NCI-H2029 treated with DMSO at 0.1 percent for 48 hours (cell line): ENCODE measurements at places on chromosomes 3 and 15.

DNA sequence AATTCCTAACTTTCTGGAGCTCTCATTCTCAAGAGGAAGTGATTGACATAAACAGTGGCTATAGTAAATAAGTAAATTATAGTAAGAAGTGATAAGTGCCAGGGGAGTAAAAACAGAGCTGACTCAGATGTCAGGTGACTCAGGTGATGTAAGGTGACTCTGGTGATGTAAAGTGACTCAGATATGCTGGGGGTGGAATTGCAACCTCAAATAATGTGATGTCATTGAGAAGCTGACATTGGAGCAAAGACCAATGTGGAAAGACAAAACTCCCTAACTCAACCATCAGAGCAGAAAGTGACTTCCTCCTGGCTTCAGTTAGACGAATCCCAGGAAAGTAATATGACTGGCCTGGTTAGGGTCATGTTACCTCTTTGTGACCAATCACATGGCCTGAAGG is 144.2 kb upstream of the SNTN start:
- no peak for DNase-seq

DNA sequence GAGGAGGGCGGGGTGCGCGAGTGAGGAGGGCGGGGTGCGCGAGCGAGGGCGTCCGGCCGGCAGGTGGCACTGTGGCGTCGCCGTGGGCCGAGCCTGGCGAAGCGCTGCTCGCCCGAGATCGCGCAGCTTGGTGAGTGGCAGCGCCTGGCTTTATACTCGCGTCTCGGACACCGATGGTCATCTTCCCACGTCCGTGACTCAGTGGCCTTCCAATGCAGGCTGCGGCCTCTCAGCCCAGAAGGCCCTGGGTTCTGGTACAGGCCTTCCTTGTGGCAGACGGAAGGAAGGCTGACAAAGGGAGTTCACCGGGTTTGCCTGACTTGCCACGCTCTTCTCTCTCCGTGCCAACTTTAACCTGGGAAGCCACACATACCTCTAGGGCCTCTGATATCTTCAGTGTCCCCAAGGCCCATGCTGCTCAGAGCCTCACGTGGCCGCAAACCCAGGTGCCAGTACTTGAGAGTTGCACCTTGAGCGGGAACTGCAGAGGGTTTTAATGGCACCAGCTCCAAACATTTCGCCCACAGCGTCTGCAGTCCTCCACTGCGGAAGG is 195.3 kb upstream of the LYSMD4 start:
- DNase-seq, result no peak

DNA sequence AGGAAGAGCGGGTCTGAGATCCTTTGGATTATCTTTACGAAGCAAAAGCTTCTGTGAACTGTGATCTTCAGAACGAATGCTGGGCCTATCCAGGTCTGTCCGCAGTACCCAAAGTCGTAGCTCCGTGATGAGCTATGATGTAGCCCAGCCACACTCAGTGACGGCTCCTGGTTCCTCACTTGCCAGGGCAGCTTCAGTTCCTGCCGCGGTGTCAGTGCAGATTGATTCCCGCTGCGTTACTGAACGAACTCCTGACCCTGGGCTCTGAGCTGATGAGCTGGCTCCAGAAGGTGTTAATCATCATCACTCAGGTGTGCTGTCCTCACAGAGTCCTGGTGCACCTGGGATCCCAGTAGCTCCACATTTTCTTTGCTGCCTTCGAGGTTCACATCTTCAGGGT is 45.0 kb downstream of the TMEM44 start:
- DNase-seq, result no peak

GRCh38 chr15:69955240-69955894 is 142.3 kb downstream of the TLE3 start:
- no peak for DNase-seq

DNA sequence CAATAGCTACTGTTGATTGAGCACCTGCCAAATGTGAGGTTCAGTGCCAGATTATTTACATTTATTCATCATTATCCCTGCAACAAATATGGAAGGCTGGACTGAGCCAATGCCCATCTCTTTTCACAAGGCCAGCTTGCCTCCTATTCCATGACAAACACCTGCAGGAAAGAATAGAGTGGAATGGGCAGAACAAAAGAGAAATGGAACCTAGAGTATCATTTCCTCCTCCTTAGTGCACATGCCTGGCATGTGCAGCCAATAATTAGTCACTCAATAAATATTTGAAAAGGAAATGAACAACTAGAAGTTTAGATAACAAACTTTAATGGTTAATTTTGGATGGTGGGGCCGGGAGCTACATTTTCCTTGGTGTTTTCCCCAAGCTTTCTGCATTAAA is 61.4 kb upstream of the MYRIP start:
- DNase-seq, result peak; percentile 83

DNA sequence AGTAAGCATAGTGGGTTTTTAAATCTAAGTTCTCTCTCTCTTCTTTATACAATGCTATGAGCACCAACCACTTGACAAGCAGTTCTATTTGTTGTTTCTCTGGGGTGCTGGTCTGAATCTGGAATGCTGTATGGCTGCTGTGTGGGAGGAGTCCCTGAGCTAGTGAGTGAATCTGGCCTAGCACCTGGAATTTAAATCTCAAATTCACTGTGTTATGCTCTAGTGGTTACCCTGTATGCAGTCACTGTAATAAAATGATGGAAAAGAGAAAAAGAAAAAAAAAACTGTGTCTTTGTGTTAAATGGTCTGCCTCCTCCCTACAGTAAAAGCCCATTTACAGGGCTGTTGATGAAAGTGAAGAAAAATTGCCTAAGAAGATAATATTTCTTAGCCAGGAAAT is 155.0 kb downstream of the ATP8B4 start:
- no peak for DNase-seq

- no peak for DNase-seq
Measured at GRCh38 chr3:6251612-6252400, 609.1 kb upstream of the GRM7 start.

GRCh38 chr3:42013691-42014457 is 52.0 kb upstream of the ULK4 start:
- no peak for DNase-seq

GRCh38 chr3:36969540-36970432 is 23.1 kb downstream of the EPM2AIP1 start:
- DNase-seq, result peak; percentile 90

- DNase-seq, result no peak
Measured at GRCh38 chr15:37001417-37001816, 98.9 kb downstream of the MEIS2 start.

DNA sequence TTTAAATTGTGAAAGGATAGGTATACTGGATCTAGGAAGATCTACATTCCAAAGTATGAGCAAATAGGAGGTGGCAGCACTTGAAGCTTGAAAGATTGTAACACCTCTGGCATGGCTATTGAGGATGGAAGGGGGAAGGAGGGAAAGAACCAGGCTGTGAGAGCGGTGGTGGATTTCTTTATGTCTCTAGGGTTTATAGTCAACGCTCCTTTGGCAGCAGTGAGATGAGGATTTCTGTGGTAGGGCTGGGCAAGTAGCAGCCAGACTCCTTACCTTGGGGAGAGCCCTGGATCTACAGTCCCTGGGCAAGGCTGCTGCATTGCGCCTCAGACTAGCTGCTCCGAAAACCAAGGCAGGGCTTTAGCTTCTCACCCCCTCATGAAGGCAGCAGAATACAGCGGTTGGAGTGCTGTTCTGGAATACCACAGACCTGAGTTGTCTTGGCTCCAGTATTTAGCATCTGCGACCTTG is 53.2 kb downstream of the MEF2A start:
- no peak for DNase-seq

DNA sequence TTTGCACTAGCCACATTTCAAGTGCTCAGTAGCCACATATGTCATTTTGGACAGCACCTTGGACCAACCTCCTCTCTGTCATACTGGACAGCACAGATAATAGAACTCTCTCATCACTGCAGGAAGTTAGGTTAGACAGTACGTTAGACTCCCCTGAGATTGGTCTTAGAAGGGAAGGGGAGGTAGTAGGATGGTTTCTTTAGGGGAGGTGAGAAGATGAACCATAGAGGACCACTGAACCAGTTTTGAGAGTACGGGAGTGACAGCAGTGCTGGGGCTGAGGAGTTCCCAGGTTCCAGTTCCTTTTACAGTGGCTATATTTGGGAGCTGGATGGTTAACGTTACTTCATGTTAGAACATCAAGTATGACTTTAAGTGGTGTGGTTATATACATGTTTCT is 7.8 kb downstream of the LRCH3 start:
- DNase-seq, result no peak

DNA sequence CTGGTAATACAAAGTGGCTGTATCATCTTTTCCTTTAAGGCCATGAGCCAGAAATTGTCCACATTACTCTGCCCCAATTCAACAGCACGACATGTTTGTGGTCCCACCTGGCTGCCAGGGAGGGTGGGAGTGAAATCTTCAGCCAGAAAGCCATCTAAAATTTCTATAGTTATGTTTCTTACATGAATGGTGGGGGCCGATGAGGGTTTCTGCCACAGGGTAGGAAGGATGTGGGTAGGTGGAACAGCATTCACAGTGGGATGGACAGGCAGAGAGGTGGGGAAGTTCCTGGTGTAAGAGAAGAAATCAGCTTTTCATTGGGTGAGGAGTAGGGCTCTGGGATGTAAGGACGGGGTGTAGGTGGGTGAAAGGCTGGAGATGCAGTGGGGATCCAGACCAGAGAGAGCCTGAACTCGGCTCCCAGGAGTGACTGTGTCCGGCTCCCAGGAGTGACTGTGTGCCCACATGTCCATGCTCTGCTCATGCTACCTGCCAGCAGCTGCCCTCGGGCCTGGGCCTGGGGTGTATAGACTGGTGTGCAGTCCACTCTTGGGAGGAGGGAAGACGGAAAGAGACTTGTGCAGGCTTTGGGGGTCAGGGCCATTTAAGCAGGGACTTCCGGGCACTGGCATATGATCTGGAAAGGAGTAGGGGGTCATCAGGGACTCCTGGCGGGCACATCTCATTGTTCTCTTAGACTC is 3.8 kb upstream of the FBLN2 start:
- no peak for DNase-seq

- DNase-seq, result no peak
Measured at GRCh38 chr15:83491486-83491885, 44.3 kb downstream of the SH3GL3 start.

- no peak for DNase-seq
Measured at GRCh38 chr15:70234256-70234905, 136.7 kb upstream of the TLE3 start.

DNA sequence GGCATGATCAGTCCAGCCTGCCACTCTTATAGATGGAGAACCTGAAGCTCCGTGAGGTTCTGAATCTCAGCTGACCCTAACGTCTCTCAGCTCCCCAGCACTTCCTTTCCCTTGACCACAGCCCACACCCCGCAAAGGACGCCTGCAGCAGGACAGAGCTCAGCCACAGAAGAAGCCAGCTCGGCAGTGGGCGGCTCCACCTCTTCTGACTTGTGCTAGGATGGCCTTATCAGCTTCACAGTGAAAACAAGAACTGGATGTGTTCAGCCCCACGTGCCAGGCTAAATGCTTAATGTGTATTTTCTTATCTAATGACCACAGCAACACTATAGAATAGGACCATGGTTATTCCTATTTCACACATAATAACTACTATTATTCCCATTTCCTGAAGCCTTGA is 127.6 kb downstream of the ARNT2 start:
- no peak for DNase-seq
